Activated CD4-positive, alpha-beta T cell treated with anti-CD3 and anti-CD28 coated beads, Interleukin-2, amount 50 U/mL, for 16 hours (primary cell): ENCODE measurements at places on chromosomes 1 and 21.

GRCh38 chr1:205925736-205926135, 17.5 kb downstream of the SLC26A9 start:
- DNase-seq = no peak

DNA sequence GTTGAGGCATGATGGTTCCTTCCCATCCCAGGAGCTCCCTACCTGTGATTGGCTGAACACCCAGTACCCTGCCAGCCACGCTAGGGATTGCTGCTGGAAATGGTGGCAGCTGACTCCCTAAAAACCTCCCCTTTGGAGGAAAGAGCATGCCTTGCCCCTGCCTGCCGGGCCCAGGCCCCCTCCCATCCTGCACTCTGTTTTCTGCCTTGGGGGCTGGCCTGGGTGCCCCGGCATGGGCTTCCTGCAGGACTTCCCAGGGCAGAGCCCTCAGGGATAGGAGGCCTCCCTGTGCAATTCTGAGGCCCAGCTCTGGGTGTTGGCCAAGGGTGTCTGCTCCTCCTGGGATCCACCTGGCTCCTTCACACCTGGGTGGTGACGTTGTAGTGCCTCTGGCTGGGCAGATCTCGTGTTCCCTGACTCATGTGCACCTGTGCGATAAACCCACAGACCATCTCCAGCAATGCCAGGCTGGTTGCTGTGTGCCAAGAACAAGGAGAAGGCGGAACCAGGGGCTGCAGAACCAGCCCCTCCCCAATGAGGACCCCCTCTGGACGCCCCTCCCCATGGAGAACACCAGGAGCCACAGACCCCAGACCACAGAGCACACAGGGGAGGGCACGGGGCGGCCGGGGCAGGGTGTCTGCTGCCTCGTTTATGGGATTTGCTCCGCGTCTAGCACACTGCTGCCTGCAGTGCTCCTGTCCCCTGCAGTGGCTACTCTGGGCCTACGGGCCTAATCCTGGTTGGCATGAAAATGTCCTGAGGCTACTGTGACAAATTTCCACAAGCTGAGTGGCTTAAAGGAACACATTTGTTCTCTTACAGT, 13.6 kb downstream of the CSTB start:
- no peak for DNase-seq

- no peak for DNase-seq
Observed at GRCh38 chr1:39086865-39087409, 60.8 kb downstream of the NDUFS5 start.

GRCh38 chr1:65431111-65431705, 10.7 kb downstream of the LEPR start:
- peak; percentile 51 for DNase-seq

GRCh38 chr1:232339073-232339472, 290.9 kb downstream of the SIPA1L2 start:
- no peak for DNase-seq

DNA sequence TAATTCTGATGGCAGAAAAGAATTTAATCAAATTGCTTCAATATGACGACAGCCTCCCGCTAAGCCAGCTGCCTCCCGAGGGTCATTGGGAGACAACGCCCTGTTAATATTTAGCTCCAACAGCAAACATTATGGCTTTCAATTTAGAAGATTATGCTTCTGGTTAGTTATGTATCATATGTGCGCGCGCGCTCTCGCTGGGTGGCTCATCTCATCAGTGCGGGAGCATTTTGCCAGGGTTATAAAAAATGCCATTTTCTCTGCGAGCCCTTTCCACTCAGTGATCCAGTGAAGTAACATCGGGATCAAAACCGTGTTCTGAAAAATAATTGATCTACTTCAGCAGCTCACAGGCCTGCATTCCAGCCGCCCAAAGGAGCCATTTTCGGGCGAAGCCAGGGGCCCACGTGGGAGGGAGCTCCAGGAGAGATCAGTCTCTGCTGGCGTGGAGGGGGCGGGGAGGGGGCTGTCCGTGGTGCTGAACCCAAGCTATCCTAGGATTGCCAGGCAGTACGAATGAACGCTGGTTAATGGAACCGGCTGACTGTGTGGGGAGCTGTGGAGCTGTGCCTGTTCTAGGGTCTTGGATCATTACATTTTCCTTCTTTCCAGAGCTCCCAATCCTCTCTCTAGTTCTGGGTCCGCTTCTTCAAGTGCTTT, 219.1 kb upstream of the ZC3H12A start:
- peak; percentile 2 for DNase-seq

GRCh38 chr1:194658090-194658439, 1471.7 kb upstream of the B3GALT2 start:
- DNase-seq = no peak

DNA sequence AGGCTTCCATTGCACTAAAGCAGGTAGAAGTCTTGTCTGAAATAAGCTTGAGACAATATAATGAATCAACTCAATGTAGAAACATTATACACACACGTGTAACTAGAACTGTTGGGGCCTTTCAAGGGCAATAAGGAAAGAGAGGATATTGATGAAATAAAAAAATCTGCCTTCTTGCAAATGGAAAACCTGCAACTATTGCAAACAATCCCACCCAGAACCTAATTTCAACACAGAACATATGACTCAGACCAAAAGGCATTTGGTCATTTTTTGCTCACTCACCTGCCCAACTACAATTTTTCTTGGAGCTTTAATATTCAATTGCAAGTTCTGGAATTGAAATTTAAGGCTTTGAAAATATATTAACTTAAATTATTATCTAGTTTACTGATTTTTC, 900.1 kb downstream of the TTLL7 start:
- DNase-seq = no peak

DNA sequence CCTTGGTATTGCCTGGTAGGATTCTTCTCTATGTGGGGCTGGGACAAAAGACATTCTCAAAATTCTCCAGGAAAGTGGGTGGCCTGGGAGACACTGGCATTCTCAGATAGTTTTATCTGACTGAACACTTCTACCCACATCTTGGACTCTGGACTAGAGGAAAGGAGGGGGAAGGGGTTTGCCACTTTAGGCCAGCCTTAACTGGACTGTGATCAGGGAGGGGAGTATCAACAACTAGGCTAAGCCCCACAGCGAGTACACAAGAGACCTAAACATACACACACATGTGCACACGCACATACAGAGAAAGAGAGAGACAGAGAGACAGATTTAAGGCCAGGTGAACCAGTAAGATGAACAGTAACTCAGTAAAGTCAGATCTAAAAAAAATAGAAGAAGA, 1.2 kb upstream of the SEMA6C start:
- DNase-seq = no peak

DNA sequence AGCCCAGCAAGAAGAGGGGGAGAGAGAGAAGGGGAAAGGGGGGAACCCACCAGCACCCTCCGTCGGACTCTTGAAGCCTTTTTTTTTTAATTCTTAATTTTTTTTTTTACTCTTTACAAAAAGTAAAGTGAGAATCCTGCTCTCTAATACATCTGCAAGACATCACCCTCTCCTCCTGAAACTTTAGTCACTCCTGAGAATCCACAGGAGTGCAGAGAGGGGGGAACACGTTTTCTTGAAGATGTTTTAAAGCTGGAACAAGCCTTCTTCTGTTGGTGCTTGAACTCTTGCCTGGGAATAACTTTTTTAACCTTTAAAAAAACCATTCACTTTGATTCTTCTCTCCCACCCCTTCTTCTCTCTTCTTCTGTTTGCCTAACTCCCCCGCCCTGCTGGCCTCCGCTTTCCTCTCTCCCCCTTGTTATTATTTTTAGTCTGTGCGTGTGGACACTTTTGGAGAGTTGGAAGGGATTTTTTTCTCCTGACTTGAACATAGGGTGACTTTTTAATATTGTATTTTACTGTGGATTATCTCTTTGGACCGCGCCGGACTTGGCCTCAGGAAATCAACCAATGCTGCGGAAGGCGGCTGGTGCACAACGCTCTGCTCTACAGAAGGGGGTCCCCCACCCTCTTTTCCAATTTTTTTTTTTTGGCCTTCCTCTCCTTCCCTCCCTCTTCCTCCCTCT, 383 bp upstream of the PRRX1 start:
- no peak for DNase-seq

GRCh38 chr21:14977814-14978213, 87.0 kb downstream of the NRIP1 start:
- no peak for DNase-seq

DNA sequence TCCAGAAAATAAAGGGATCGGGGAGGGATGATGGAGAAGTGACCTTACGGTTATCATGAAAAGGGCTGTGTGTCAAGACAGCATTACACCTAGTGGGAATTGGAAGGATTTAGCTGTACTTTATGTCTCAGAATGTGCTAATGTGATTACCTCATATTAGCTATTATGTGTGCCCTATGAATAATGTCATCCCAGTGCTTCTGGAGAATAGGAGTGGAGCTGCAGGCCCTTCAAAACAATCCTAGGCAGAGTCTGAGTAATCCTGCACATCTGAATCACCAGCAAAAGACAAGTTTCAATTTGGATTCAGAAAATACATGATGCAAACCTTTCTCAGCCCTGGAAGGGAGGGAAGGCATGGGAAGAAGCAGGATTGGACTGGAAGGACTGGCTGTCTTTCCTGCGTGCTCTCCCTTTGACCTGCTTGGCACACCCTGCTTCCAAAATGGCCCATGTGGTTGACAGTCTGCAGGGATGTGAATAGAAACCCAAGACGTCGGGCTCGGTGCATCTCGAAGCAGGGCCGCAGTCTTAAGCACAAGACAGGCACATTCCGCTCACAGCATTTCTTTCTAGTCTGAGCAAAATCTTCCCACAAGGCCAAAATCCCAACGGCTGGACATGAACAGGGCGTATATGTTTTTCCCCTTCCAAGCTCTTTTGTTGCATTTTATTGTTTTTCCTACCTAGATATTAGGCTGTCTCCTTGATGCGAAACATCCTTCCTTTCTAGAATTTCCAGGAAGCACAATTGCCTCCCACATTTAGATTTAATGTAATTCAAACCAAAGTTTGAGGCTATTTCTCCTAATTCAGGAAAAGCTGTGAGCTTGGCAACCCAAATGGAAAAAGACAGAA, 54.3 kb upstream of the TARBP1 start:
- DNase-seq = no peak

- no peak for DNase-seq
Observed at GRCh38 chr1:217211486-217211885, 419.4 kb downstream of the GPATCH2 start.

- DNase-seq = no peak
Observed at GRCh38 chr1:68449901-68450300, at the start of gene RPE65. RPE65 (minus strand) TSS chr1:68449954; CDS start chr1:68449905, 49 bp downstream.

DNA sequence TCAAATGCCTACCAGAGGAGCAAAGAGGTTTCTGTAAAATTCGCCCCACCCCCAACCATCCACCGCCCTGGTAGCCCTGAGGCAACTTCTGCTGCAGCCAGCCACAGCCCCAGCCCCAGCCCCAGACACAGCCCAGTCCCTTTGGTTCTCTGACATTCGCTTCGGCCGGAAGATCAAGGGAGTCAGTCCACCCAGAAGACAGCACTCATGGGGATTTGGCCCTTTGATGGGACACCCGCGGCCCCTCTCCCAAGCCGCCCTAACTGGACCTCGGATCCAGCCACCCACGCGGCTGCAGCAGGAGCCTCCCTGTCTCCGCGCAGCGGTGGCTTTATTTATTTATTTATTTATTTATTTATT, 3881.0 kb downstream of the SRGAP2C start:
- no peak for DNase-seq

GRCh38 chr21:16370186-16370585, 640.4 kb downstream of the USP25 start:
- no peak for DNase-seq

DNA sequence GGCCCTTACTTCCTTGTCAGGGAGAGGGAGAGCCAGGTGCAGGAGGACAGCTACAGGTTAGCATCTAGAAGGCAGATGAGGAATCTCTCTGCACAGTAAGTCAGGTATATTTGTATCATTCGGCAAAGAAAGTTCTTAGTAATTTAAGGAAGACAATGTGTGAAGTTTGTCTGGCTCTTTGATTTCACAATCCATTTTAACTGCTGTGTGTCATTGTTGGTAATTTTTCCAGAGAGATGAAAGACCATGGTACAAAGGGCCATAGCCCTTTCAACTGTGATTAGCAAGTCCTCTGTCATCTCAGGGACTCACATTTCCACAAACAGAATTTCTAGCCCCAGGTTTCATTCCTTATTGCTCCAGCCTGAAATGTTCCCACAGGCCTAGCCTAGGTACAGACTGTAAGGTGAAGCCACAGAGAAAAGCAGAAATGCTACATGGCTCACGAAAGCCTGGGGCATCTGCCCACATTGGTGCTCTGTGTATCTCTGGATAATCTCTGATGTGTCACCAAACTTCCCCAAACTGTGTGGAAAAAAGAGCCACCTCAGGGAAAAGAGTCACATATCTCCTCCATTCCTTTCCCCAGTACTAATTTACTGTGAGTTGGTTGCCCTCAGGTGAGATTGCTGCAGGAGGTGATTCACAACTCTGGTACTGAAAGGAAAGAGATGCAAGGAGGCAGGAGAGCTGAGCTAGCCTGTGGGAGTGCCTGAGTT, 70.6 kb downstream of the SYT6 start:
- no peak for DNase-seq

DNA sequence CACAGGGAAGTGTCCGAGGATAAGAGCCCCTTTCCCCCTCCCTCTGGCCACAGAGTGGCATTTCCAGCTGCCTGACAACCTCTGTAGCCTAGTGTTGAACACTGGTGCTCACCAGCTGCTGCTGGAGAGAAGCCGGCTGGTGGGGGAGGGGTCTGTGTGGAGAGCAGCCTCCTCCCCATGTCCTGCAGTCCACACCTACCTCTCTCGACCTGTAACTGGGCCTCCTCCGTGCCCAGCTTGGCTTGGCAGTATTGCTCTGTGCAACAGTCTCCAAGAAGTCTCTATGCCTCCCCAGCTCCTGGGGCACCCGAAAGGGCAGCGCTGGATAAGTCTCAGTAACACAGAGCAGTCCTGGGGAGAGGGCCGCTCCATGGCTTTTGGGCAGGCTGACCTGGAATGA, 17.0 kb downstream of the PAPPA2 start:
- no peak for DNase-seq

GRCh38 chr1:200410566-200410878, 686 bp upstream of the ZNF281 start:
- no peak for DNase-seq

- DNase-seq = no peak
Observed at GRCh38 chr1:184419350-184420161, 32.7 kb downstream of the C1orf21 start.

DNA sequence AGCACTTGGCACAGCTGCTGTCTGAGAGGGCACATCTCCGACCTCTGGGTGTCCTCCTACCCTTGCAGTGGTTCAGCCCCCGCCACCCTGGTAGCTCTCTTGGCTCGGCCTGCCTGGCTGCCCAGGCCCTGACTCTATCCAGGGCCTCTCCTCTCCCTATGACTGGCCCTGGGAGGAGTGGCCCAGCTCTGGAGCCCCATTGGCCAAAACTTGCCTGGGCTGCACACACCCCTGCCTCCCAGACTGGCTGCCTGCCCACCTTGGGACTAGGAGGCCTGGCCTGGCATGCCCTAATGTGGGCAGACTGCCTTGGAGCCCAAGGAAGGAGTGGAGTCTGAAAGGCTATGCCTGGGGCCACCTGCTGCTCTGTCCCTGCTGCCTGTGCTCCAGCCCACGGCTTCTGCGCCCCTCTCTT, 33.6 kb downstream of the ACOT11 start:
- DNase-seq = no peak

DNA sequence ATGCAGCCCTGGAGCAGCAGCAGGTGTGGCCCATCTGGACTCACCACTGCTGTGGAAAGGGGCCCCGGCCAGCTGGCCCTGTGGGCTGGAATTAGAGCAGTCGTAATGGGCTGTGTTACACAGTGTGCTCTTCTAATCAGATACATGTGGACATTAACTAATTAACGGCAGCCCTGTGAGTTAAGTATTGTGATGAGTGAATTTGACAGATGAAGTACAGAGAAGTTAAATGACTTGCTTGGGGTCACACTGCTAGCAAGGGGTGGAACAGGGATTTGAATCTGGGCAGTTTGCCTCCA, 58.6 kb downstream of the MDM4 start:
- DNase-seq = no peak
